Activated CD4-positive, CD25-positive, alpha-beta regulatory T cell treated with anti-CD3 and anti-CD28 coated beads, Interleukin-2, amount 50 U/mL, for 24 hours (primary cell): ENCODE measurements at places on chromosomes 11 and 22.

- no peak for ATAC-seq
These were observed 404.9 kb downstream of the NXPE2 start for GRCh38 chr11:115083144-115083806.

- peak; percentile 82 for ATAC-seq
These were observed 16.1 kb downstream of the TSKU start for GRCh38 chr11:76799066-76799804.

- no peak for ATAC-seq
These were observed 16.1 kb downstream of the RRAS2 start for GRCh38 chr11:14342906-14343305.

DNA sequence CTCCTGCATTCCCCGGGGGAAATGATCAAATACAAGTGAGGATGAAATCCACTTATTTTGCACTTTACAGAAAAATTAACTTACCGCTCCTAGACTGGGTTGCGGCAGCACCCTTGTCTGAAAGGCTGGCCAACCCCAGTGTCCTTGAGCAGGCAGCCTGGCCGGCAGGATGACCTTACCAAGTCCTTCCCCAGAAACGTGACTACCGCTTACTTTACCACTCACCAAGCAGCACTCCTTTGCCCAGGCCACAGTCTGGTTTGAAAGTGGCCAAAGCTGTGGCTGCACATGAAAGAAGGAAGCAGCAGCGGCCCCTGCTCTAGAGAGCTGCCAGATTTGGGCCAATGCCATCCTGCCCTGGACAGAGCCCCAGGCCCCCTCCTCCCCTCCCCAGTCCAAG is 20.3 kb downstream of the MYH9 start:
- no peak for ATAC-seq

DNA sequence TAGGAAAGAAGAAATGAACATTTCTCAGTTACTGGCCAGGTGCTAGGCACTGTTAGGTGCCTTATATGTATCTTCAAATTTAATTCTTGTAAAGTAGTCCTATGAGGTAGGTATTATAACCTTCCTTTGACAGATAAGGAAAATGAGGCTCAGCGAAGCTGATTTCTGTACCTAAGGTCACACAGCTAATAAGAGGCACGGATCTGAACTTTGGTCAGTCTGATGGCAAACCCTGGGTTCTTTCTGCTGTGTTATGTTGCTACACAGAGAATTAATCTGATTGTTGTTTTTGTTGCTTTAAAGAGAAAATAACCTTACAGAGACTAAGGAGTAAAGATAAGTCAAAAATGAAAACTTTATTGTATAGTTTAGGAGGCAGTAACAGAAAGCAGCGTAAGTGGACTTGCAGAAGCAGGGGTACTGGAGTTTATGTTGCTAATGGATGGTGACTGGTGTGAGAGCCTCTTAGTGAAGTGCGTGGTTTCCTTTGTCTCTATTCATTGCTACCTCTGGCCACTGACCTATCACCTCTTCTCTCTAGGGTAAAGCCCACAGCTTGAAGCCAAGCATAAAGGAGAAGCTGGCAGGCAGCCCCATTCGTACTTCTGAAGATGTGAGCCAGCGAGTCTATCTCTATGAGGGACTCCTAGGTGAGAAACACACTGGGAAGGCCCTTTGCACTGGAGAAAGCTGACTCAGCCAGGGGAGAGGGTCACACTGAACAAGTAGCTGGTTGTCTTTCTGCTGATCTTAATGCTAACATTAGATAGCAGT is 38.3 kb downstream of the MADD start:
- no peak for ATAC-seq

DNA sequence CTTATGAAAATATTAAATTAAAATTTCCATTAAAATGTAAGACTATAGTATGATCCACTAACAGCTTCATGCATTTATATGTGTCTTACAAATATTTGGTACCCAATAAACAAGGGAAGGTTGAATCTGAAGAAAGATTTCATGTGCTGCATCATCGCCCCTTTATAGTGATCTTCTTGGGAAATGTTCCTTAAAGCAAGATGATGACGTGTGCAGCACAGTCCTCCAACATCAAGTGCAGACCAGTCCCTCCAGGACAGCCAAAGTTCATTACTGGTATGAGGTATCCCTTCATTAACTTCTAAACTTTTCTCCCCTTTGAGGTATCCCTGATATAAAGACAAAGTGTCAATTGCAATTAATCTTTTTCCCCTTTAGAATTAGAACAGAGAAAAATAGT is 567.0 kb downstream of the METTL15 start:
- no peak for ATAC-seq

DNA sequence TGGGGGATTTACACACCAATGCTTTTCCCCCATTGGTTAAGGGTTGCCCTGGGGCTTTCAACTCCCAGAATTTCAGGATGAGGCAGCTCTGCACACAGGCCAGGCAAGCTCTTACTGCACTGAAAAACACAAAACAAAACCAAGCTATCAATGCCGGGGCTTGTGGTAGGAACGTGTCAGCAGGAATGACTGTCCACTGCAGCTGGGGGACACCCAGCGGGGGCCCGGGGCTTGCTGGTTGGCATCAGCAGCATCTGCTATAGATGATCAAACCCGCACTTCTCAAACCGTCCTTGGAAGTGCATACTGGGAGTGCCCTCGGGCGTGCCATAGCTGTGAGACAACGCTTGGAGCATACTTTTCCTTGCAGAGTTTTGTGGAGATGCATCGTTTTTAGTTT is 7.7 kb downstream of the TP53AIP1 start:
- no peak for ATAC-seq

DNA sequence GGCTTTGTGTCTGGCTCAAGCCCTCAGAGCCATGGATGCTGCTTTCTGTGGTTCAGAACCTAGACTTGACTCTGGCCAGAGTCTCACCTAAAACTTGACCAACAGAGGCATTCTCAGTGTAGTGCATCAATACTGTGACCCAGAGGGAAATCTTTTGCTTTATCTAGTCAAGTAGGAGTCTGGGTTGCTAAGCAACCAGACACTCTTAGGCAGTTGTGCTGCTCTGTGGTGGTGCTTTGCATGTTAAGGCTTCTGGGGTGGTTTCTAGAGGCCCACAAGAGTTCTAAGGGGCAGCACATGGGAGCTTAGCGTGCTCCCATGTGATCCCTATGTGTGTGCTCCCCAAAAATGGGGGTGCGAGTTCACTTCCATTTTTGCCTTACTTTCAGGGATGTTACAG is 224.6 kb upstream of the PLET1 start:
- no peak for ATAC-seq

DNA sequence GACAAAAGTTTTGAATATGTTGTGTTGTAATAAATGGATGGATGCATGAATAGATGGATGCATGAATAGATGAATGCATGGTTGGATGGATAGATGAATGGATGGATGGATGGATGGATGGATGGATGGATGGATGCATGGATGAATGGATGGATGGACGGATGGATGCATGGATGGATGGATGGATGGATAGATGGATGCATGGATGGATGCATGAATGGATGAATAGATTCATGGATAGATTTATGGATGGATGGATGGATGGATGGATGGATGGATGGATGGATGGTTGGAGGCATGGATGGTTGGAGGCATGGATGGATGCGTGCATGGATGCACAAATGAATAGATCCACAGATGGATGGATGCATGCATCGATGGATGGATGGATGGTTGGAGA is 623.2 kb upstream of the B3GAT1 start:
- no peak for ATAC-seq

DNA sequence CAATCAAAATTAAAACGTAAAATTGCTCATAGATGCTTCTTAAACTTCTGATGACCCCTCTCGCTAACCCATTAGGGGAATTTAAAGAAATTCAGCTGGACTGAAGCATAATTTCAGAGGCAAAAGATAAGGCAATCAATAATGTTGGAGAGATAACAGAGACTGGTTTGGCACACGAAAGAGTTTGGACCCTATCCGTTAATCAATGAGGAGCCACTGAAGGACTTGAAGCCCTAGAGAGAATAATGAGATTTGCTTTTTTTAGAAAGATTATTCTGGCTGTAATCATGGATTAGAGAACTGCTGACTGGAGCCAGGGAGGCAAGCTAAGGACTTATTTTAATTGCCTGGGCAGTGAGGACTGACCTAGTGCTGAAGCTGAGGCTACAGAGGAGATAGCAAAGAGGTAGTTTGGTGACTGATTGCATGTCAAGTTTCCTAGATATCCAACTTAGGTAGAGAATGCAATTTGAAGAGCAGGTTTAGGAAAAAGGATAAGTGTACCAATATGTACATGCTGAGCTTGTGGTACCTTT is 11.9 kb upstream of the ARHGAP42 start:
- no peak for ATAC-seq

- no peak for ATAC-seq
These were observed 16.8 kb downstream of the SCN4B start for GRCh38 chr11:118135796-118136165.

DNA sequence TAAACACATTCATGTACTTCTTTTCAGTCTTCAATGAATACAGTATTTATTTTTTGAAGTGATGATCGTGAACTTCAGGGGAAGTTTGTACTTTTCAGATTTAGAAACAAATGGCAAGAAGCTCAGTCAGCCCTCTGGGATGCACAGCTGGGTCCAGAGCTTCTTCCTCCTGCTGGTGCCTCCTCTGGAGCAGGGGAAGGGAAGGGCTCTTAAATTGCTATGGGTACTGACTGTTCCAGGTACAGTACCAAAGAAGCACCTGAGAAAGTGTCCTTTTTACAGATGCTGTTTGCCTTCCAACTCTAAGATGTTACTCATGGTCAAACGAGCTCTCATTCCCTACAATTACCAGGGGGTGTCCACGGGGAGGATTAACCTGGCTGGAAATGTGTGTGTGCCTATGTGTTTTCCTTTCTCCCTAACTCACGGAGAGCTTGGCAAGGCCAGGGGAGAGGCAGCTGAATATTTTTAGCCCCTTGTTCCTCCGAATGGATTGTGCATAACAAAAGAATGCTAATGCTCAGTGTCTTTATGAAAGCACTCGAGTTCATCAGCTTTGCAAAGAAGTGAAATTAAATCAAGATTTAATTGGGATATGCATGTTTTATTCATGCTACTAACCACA is 313.7 kb upstream of the CADM1 start:
- no peak for ATAC-seq

- peak; percentile 63 for ATAC-seq
These were observed 55.1 kb downstream of the IGLL5 start for GRCh38 chr22:22942511-22943329.

DNA sequence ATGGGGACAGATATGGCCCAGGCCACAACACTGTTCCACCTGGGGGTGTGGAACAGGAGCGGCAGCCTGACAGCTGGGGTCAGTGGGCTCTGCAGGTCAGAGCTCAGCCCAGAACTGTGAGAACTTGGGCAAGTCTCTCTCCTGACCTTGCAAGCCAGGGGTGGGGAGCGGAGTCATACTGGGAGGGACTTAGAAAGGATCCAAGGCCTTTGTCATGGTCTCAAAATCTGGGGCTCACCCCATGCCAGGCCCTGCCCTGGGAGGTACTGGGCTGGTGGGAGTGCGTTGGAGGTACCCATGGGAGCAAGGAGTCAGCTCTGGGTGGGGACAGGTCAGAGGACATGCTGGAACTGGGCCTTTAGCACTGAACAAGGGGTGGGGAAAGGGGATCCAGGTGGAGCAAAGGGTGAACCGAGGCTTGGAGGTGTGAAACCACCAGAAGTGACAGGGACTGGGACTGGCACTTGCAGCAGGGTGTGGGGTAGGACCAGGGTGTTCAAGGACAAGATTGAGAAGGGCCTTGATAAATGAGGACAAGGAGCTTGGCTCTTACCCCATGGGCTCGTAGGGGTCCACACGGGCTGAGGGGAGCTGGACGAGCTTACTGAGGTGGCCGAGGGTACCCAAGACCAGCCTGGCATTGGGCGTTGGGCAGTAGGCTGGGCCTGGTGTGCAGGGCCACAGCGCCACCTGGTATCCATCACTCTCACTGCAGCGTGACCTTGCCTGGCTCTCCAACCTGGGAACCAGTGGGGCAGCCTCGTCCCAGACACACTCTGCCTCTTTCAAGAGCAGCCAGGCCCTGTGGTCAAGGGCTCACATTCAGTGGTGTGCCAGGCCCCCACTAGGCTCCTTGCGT is 7.4 kb upstream of the PMM1 start:
- peak; percentile 57 for ATAC-seq
